ENCODE measurements at places on chromosomes 6 and 20.

DNA sequence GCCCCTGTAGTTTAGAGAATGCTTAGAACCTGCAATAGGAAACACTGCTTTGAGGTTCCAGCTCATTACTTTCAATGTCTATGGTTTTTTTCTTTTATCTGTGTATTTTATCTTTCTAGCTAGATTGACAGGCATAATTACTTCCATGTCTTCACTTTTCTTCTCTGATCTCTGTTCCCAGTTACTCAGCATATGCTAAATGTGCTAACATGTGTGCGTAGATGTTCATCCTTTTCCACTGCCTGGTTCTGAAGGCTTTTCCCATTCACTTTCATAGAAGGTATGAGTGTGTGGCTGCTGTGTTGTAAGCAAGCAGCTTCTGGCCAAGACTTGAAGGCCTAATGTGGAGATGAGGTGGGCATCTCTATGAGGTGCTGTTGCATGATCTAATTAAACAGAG is 38.9 kb downstream of the FAXC start:
- no peak for DNase-seq

GRCh38 chr6:56671651-56672461 is 29.2 kb upstream of the DST start:
- DNase-seq, result no peak

DNA sequence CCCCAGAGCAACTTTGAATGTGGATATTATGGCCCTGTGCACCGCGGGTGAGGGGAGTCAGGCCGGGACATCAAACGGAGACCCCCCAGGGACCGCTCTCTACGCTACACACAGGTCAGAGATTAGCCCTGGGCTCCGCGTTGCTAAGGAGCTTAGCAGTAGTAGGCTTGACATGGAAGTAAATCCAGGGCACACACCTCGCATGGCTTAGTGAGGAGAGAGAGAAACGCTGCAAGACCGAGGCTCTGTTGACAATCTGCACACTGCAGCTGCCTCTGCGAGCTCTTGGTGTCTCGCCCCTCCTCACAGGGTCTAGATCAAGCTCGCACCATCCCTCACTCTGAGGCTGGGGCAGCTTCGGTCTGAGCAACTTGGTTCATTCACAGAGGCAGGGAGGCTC is 116.1 kb upstream of the CDH4 start:
- DNase-seq, result no peak

GRCh38 chr6:144127097-144127496 is 23.2 kb upstream of the STX11 start:
- no peak for DNase-seq

- no peak for DNase-seq
Measured at GRCh38 chr6:28996844-28997510, 8.1 kb downstream of the ZNF311 start.

- no peak for DNase-seq
Measured at GRCh38 chr6:140979642-140980091, 1153.1 kb upstream of the GJE1 start.

DNA sequence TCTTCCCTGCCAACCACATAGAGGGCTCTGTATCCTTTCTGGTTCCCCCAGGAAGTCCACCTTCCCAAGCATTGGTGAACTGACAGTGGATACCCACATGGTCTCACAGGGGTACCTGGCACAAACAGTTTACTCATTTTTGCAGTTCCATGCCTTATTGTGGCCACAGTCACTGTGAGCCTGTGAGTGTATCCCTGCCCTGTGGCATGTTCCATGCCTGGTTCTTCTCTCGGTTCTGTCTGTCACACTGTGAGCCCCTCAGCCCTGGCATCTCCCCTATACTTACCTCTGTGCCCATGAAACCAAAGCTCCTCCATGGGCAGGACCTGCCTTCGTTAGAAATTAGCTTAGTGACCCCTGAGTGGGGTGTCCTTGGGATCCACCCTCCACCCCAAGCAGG is 107.8 kb downstream of the TOX2 start:
- no peak for DNase-seq

- no peak for DNase-seq
Measured at GRCh38 chr6:35042031-35042815, 98.9 kb downstream of the TCP11 start.

DNA sequence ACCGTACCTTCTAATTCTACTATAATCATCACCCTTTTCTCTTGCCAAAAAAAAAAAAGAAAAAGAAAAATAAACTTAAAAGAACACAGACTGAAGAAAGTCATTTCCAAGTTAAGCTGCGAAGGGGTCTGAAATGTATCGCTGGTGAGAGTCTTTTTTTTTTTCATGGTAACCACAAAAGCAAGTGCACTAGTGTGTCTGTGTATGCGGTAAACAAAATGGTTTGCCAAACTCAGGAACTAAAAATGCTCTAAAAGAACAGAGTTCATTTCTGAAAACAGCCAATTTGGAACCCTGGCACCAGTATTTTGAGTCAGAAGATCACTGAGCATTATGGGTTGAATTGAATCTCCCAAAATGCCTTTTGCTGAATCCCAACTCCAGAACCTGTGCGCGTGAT is 46.6 kb downstream of the CDH4 start:
- no peak for DNase-seq

DNA sequence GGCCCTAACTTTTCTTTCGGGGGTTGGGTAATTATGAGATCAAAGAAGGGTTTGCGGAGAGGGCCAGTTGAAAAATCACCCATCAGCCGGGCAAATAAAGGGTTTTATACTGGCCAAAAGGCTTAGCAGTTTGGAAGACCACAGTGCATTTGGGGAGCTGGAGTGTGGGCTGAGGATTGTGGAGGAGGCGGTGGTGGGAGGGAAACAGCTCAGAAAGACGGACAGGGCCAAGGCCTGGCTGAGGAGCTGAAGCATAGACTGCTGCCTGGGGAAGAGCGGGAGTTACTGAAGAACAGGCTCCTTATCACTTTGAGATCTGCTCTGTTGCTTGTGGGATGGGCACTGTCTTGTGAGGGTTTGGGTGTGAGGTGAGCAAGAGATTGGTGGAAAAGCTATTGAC is 144.2 kb downstream of the CARMIL1 start:
- no peak for DNase-seq

GRCh38 chr6:139699911-139700310 is 325.5 kb upstream of the CITED2 start:
- DNase-seq, result no peak

DNA sequence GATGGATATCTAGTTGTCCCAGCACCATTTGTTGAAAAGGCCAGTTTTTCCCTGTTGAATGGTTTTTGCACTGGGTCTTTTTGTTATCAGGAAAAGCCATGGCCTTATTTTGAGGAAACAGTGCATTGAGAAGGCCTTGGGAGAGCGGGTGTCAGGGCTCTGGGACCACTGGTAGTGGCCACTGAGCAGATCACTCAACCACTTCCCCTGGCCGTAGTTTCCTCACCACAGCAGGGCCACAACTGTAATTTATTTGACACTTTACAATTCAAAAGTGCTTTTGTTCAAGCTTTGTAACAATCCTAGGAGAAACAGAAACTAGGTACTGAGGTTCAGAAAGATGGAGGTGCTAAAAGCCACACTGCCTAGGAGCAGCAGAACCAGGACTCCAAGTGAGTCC is 281.8 kb downstream of the GMDS start:
- DNase-seq, result no peak

DNA sequence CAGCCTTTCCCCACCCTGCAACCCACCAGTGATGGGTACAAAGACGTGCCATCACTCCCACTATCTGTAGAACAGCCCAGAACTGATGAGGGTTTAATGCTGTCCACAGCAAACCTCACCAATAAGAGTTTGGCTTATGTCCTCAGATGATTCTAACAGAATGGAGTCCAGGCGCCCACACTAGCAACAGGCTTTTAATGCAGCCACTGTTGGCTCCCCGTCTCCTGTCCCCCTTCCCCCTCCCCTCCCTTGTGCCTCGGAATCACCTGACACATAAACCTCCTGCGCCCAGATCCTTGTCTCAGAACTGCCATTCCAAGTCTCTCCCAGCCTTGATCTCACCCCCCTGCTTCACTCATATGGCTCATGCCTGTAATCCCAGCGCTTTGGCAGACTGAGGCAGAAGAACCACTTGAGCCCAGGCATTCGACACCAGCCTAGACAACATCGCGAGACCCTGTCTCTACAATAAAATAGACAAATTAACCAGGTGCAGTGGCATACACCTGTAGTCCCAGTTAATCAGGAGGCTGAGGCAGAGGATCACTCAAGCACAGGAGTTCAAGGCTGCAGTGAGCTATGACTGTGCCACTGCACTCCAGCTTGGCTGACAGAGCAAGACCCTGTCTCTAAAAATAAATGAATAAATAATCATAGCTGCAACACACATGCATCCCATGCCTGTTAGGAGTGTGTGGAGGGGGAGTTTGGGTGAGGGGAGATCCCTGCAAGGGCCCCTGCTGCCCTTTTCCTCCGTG is 85.6 kb downstream of the SNX5 start:
- DNase-seq, result no peak

DNA sequence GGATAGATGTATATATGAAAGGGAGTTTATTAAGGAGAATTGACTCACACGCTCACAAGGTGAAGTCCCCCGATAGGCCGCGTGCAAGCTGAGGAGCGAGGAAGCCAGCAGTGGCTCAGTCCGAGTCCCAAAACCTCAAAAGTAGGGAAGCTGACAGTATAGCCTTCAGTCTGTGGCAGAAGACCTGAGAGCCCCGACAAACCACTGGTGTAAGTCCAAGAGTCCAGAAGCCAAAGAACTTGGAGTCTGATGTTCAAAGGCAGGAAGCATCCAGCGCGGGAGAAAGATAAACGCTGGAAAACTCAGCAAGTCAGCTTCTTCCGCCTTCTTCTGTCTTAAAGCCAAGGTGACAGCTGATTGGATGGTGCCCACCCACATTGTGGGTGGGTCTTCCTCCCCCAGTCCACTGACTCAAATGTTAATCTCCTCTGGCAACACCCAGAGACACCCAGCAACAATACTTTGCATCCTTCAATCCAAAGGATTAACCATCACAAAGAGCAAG is 102.6 kb upstream of the GJE1 start:
- no peak for DNase-seq

- DNase-seq, result no peak
Measured at GRCh38 chr6:130882370-130882769, 55.2 kb downstream of the SMLR1 start.

- DNase-seq, result peak; percentile 68
Measured at GRCh38 chr6:53066077-53066417, 843 bp downstream of the FBXO9 start.

- DNase-seq, result no peak
Measured at GRCh38 chr6:34149831-34150400, 4.0 kb upstream of the GRM4 start.

- no peak for DNase-seq
Measured at GRCh38 chr6:53264915-53265607, 83.7 kb downstream of the ELOVL5 start.

- no peak for DNase-seq
Measured at GRCh38 chr6:11845664-11846577, 67.3 kb upstream of the ADTRP start.

DNA sequence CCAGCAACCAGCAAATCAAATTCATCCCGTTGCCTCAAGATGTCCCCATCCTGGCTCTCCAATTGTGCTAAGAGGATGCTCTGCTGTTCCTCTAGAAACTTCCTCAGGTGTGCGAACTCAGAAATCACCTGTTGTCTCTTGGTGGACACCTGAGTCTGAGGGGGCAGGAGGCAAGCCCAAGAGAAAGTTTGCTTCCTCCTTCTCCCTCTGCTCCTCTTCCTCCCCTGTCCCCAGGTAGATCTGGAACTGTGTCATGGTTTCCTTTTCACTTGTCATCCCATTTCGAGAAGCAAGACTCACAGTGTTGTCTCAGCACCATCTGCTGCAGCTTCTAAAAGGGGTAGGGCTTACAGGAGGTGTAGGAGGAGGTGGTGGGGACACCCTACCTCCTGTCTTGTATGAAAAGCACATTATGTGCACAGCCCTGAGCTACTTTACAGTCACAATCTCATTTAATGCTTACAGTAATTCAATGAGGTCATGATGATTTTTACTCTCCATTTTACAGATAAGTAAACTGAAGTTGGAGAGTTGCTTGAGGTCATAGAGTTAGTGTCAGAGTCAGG is 2.5 kb downstream of the TRIM10 start:
- DNase-seq, result peak; percentile 71

DNA sequence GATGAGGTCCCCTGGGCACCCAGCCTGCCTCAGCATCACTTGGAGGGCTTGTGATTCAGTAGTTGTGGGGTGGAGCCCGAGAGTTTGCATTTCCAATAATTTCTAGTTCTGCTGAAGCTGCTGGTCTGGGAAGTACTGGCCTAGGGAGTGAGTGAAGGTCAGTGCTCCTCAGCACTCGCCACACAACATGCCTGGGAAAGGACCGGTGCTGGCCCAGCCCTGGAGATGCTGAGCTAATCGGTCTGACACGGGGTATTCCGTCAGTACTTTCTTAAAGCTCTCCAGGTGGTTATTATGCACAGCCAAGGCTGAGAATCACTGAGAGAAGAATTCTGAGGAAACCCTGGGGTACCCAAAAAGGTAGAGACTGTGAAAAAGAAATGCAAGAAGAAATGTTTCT is 228.2 kb downstream of the TMEM242 start:
- DNase-seq, result no peak

- DNase-seq, result no peak
Measured at GRCh38 chr20:17753516-17753915, 53.8 kb downstream of the BANF2 start.

DNA sequence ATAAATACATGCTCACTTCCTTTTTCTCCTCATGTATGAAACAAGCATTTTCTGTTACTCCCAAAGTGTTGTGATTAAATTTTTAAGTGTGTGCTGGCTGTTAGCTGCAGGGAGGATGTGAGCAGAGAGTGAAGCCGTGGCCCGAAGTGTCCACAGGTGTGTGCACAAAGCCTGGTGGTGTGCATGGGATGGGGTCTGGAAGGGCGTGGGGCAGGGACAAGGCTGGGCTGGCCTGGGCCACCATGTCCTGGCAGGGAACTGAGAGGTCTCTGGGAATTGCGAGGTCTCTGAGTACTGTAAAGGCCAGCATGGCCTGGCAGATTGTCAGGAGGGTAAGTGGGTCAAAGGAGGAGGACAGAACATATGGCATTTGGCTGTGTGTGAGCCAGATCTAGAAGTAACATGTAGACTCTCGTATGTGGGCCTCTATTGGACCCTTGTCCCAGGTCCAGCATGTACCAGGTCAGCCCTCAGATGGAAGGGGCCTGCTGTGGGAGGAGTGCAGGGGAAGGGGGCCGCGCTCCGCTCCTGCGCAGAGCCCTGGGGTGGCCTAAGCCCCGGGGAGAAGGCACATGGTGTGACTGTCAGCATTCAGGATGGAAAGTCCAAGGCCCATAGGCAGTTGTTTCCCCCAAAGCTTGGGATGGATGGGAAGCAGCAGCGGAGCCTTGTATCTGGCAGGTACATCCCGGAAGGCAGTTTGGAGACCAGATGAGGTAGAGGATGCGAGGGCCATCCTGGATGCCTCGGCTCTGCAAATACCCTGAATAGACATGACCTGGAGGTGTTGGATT is 45.1 kb upstream of the PHACTR3 start:
- DNase-seq, result no peak

GRCh38 chr6:145830612-145831011 is 16.0 kb upstream of the FBXO30 start:
- DNase-seq, result no peak

- DNase-seq, result no peak
Measured at GRCh38 chr6:151763303-151763702, 44.2 kb upstream of the ESR1 start.

DNA sequence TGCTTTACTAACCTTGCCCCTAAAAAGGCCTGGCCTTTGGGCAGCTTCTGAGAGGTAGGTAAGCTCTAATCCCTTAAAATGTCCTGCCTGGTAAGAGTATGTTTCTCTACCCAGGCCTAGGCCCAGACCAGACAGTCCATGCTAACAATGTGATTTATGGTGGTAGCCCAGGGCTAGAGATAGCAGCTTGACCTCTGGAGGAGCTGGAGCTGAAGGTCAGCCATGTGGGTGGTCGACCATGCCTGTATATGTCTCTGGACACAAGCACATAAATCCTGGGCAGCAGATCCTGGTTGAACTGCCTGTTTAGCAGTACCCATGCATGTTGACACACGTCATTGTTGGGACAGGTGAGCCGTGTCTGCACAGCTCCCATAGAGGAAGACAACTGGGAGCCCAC is 62.1 kb upstream of the PHACTR1 start:
- no peak for DNase-seq
